ENCODE measurements at places on chromosomes 12 and 14.
A peak's percentile ranks its signal among the peaks of the same experiment; 100 is the strongest.

- no peak for DNase-seq
Observed at GRCh38 chr12:38746744-38747143, 158.6 kb downstream of the CPNE8 start.

DNA sequence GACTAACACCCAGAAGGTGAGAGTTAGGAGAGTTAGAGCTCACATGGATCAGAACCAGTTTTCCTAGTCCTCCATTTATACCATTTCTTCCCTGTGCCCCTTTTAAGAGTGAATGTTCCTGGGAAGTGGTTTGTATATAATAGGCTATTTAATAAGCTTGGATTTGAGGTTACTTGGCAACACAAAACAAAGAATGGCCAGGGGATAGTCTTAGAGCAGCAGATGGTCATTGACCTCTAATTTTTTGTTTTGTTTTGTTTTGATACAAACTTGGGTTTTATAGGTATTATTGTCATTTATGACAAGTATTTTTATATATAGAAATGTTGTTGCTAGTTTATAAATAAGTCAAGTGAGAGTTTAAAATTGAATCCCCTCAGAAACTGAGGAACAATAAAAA, 35.8 kb downstream of the VEZT start:
- no peak for DNase-seq

DNA sequence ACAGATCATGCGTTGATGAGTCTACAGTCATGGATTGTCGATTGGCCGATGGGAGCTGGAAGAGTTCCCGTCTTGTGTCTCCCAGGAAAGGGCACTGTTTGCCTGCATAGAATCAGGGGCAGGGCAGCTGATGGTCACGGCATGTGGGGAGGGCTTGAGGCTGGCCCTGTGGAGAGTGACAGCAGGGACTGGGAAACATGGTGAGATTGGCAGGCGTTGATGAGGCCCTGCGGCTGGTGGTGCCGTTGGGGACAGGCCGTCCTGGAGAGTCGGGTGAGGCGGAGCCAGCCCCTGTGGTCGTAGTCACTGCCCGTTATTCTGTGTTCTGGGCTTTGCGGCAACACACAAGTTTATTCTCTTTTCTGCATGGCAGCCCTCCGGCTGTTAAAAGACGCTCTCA, 52.9 kb downstream of the TECPR2 start:
- DNase-seq = no peak

GRCh38 chr12:104469523-104469922, 12.8 kb downstream of the CHST11 start:
- DNase-seq = no peak

DNA sequence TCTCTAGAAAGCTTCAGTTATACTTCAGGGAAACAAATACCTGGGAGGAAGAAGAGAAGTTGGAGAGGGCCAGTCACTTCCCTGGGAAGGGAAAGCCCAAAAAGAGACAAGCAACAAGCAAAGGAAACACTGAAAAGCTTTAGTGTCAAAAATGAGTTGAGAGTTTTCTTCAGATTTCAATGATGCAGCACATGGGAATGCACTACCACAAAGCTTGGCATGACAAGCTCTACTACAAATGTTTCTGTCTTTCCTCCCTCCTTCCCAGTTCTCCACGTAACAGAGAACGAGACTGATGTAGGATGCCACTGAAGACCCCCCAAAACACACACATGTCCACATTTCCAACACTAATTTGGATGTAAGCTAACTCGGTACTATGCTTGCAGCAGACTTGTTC, 26.8 kb upstream of the ADAMTS20 start:
- no peak for DNase-seq

DNA sequence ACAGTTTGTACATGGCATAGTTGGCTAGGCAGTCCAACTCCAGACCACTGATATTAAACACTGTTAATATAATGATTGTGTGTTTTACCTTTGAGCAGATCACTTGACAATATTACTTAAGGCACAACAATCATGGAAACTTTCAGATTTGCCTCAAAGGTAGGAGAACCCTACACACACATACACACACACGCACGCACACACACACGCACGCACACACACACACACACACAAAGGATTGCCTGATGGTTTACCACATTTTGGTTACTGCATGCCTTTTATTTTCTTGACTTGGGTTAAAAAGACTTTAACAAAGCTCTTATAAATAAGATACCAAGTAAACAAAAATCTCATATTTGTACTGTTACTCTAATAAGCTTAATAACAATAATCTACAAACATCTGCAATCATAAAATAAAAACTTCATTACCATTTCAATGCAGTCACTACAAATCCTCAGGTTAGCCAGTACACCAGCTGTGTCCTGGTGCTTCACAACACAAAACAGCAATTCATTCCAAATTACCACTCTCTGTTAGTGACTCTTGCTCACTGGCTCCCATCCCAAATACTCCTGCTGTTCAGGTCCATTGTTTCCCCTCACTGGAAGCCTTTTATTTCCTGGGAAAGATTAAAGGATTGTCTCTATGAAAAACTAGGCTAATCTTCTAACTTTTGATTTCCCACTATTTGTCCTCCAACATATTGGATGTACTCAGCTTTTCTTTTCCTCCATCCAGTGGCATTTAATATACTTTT, 175.2 kb upstream of the ATP2B1 start:
- no peak for DNase-seq

- no peak for DNase-seq
Observed at GRCh38 chr14:101966742-101967141, 2.4 kb downstream of the DYNC1H1 start.

DNA sequence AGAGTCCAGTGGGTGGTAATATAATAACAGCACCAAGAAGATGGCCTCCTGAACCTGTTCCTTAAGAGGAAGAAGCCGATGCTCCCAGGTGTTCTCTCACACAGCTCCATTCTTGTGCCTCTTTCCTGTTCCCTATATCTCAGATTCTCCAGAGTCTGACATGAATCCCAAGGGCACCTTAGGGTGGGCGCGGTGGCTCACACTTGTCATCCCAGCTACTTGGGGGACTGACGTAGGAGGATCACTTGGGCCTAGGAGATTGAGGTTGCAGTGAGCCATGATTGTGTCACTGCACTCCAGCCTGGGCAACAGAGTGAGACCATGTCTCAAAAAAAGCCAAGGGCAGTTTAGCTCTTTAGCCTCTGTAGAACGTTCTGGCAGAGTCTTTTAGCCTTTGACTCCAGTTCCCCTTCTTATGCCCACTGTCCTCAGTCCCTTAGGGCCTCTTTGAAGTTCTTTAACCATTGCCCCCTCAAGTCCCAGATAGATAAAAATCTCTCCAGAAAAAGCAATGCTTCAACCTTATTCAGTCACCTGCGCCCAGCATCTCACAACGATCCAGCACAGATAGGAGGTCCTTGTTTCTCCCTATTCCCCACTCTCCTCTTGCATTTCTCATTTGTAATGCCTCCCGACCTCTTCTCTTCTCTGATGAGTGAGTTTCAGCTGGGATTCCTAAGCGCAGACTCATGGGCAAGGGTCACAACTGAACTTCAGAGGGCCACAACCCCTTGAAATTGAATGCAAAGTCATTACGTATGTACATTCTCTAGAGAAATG, 4.7 kb downstream of the CCDC184 start:
- no peak for DNase-seq

DNA sequence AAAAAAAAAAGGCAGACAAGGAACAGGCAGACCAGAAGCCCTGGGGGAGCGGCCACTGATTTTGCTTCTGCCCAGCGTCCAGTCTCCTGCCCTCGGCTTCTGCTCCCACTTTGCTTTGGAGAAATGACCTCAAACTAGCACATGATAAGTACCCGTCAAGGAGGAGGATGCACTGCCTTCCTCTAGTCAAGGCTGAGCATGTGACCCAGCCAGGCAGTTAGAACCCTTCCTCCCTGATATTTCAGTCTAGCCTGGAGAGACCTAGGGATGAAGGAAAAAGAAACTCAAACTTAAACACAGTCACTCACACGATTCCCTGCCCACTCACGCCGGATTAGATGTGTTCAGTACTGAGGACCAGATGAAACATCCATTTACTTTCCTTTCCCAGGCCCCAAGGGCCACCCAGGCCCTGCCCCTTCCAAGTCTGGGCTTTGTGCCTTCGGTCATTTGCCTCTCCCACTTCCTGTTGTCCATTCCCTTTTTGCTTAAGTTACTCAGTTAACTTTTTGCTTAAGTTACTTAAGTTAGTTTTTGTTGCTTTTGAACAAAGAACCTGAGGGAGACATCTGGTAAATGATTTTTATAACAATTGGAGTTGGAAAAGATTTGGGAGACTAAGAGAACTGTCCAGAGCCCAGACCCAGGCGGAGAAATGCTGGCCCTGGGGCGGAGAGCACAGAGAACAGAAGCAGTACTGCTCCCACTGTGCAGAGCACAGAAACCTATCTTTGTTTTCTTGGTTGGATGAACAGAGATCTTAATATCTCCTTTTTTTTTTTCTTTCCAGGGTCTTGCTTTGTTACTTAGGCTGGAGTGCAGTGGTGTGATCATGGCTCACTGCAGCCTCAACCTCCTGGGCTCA, 23.0 kb upstream of the TTC7B start:
- no peak for DNase-seq

- no peak for DNase-seq
Observed at GRCh38 chr12:26935636-26936378, 2.0 kb downstream of the INTS13 start.

- DNase-seq = no peak
Observed at GRCh38 chr12:3116106-3116844, 39.1 kb downstream of the TSPAN9 start.

DNA sequence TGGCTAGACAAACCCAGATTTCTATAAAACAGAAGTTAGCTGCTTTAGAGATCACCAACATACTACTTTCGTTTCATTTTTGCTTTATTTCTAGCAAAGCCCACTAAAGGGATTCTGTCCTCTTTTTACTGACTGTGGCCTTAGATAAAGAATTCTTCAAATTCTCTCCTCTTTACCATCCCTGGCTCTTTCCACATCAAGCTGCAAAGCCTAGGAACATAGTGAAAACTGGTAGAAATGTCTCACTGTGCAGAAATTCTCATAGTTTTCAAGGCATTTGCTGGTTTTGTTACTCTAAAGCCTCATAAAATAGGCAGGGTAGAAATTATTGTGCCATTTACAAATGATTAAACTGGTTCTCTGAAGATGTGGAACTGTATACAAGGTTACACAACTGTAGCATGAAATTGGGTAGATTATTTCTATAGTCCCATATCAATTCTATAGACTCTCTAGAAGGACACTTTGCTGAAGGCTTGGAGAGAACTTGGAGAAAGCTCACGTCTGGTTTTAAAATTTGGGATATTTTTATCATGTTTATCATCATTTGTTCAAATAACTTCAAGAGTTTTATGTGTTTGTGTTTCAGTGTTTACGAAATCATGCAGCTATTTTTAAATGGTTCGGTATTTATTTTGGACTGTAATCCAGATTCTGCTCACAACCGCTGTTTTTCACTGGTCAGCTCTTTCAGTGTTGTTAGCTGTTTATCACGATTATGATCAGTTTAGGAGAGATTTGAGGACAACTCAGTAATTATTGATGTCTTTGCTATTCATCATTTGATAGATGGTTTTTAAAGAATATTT, 36.7 kb upstream of the CSRP2 start:
- DNase-seq = no peak

DNA sequence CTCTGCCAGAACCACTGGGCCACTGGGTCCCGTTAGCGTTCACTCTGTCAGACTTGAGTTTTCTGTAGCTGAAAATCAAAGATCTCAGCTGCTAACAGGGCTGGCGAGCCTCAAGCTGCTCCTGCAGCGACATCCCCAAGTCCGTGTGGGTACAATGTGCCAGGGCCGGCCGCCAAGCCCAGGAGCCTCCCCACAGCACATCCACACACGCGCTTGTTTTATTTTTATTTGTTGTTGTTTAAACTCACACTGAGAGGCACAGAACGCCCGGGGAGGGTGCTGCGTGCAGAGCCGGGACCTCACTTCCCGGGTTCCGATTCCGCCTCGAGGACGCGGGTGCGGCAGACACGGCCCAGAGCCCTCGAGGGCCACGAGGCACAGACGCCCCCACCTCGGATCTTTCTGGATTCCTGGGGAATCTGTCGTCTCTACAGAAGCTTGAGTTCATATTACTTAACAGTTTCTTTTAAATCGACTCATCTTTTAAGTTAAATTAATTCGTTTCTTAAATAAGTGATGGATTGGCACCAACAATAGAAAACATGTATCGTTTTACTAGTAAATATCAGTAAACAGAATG, 9.3 kb downstream of the GALNT9 start:
- no peak for DNase-seq

DNA sequence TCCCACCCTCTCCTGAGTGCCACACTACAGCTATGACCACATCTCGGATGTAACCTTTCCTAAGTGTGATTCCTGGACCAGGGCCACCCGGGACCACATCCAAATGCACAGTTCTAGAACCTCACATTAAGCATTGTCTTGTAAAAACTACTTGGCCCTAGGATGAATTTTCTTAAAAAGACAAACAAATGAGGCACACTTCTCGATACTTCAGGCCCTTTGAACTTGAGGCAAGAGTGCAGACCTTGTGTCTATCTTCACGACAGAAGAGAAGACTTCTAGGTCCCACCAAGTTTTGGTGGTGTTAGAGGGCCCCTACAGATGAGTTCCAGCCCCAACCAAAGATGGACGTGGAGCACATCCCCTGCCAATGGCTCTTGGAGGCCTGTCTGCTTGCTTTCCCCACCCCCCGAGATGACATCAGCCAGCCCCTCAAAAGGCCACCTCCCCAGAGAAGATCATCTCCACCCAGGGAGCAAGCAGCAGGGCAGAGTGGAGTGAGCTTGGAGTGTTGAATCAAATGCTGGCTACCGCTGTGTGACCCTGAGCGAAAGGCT, 9.3 kb downstream of the ISCU start:
- DNase-seq = no peak

GRCh38 chr14:104971447-104972240, 6.5 kb downstream of the AHNAK2 start:
- DNase-seq = no peak

DNA sequence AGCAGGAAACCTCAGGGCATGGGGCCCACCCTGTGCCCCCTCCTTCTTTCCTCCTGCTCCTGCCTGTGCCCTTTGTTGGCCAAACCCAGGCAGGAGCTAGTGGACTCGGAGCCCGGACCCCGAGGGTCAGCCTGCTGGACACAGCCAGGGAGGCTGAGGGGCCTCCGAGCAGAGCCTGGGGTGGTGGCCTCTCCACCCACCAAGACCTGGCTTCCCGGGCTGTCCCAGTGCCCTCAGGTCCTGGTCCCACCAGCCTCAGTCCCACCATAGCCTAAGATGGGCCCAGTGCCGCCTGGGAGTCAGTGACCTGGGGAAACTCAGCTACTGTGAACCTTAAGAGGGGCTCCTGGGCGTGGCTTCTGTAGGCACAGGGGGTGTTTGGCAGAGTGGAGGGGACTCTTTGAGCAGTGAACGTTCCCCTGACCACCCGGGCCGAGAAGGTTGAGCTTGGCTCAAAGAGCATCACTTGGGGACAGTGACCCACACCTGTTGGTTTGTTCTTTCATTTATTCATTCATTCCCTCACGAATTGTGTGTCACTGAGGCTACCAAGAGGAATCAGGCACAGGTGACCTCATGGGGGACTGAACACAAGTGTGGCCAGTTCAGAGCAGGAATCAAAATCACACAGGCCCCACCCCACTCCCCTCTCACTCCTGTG, 266.1 kb downstream of the ADGRD1 start:
- DNase-seq = no peak

- no peak for DNase-seq
Observed at GRCh38 chr12:89250213-89250612, 102.1 kb downstream of the DUSP6 start.

GRCh38 chr14:61622051-61622450, 73.3 kb upstream of the HIF1A start:
- DNase-seq = no peak

GRCh38 chr12:103036581-103037214, 79.2 kb downstream of the ASCL1 start:
- DNase-seq = no peak

- DNase-seq = no peak
Observed at GRCh38 chr12:56713345-56713744, 11.8 kb downstream of the NACA start.

GRCh38 chr12:89350630-89351488, 1.4 kb downstream of the DUSP6 start:
- DNase-seq = peak; percentile 16

Data from T-helper 9 cell (primary cell).